Stimulated activated CD8-positive, alpha-beta memory T cell treated with anti-CD3 and anti-CD28 coated beads, Interleukin-7, amount 100 ng/mL, for 48 hours (primary cell): ENCODE measurements at places on chromosomes 4 and X.
A peak's percentile ranks its signal among the peaks of the same experiment; 100 is the strongest.

- no peak for DNase-seq
Observed at GRCh38 chr4:138021139-138021830, 220.9 kb downstream of the SLC7A11 start.

DNA sequence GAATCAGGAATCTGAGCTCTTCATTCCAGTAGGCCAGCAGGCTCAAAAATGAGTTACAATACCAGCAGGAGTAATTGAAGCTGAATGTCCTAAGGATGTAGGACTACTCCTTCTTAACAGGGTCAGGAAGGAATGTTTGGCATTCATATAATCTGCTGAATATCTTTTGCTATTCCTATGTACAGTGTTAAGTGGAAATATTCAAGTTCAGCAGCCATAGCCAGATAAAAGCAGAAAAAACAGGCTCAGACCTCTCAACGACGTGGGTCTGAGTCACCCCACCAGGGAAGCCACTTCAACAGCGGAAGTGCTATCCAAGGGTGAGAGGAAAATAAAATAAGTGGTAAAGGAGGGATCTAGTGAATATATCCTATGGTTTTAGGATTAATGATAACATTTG lies 577.0 kb downstream of the SPOCK3 start:
- DNase-seq = no peak

DNA sequence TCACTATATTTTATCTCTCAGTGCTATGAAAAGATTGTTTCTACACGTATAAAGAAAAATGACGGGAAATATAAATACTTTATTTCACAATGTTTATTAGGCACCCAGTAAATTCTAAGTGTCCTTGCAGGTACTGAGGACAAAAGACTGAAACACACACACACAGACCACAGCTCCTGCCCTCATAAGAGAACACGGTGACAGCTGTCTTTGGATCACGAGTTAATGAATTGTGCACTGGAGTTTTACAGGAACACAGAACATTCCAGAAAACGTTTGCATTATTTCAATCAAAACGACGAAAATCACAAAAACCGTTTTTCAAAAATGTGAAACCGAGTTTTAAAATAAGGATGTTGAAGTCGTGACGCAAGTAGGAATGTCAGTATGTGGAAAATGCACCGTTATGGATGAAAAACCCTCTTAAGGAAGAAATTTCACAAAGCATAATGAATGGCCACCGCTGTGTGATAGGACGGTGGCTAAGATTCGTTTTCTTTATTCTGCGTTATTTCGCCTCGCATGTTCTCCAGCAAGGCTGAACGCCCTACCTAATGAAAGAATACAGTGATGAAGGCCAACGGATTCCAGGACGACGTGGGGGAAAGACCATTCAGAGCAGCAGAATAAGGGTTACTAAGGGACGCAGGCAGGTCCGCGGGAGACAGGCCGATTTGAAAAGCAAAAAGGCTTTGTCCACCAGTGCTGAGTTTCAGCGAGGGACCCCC lies 24.2 kb downstream of the FAM156A start:
- no peak for DNase-seq

DNA sequence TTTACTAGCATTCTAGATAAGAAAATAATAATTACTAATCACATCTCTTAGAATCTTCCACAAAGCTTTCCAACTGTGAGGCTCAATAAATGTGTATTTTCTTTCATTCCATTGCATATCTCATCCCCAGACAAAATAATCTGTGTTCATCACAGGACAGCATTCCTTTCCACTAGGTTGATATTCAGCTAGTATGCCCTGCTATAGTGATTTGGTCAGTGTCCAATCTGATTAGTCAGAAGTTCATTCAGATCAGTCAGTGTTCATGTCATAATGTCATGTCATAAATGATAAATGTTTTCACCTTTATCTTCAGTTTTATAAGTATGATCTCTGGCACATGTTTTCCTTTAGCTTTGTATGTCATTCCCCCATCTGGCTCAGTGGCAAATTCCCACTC lies 611.4 kb downstream of the KCTD8 start:
- DNase-seq = no peak

GRCh38 chr4:38620527-38621027 lies 43.4 kb upstream of the KLF3 start:
- DNase-seq = no peak

DNA sequence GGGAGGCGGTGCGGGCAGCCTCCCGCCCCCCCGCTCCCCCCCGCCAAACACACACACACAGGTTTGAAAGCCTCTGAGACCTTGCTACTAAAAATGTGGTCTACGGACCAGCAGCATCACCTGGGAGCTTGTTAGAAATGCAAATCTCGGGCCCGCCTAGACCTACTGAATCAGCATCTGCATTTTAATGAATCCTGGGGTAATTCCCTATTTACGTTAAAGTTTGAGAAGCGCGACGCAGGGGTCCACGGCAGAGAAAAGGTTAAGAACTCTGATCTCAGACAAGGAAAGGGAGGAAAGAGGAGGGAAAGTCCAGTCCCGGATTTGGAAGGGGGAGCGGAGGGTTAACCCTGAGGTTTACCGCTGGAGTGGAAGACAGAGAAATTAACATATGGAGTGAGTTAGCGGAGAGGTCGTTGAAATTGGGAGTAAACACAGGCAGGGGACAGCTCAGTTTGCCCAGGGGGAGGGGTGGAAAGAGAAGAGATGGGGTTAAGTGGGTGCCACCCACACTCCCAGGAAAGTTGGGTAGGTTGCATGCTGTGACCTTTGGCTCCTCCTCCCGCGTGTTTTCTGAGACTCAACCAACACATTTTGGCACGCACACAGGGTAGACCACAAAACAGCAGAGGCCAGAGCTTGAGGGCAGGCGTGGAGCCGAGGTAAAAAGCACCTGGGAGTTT lies 483.6 kb downstream of the BCOR start:
- peak; percentile 44 for DNase-seq

- no peak for DNase-seq
Observed at GRCh38 chrX:24333371-24333770, 19.5 kb upstream of the SUPT20HL2 start.

- DNase-seq = no peak
Observed at GRCh38 chrX:49901048-49901447, 21.3 kb upstream of the CLCN5 start.

DNA sequence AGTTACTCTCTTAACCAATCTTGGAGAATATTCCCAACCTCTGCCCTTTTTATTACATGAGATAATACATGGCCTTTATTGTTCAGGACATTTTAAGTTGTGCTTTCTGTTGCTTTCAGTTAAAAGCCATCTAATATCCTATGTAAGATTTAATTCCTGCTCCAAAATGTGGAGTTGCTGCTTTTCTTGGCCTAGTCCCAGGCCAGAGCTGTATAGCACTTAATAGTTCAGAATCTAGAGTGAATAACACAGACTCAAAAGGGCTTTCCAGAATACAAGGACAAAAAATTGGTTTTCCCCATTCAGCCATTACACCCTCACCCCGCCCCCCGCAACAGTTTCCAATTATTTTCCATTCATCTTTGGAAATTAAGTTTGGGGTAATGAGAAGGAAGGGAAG lies 144.3 kb upstream of the SMAD1 start:
- DNase-seq = no peak

DNA sequence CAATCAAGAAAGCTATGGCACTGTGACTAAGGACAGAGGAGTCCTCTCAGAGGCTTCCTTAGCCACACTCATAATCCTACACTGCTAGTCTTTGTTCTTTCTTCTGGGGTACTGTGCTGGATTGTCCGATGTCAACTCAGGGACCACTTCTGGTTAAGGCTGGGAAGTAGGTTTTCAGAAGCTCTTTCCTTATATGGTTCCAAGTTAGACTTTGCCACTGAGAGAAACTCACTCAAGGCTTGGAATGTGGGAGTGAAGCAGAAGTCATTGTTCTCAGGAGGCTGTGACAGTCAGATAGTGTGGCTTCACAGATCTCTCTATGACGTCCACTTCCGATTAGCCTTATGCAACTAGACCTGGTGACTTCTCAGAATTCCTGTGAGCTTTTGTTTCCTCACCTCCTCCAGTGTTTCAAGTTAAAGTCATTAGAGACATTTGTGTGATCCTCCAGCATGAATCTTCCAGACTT lies 317.3 kb upstream of the F9 start:
- no peak for DNase-seq

GRCh38 chr4:61853041-61853440 lies 652.9 kb downstream of the ADGRL3 start:
- no peak for DNase-seq

GRCh38 chrX:2697306-2697705 lies 6.2 kb downstream of the CD99 start:
- DNase-seq = no peak

GRCh38 chr4:185654965-185655554 lies 119.8 kb upstream of the PDLIM3 start:
- no peak for DNase-seq

DNA sequence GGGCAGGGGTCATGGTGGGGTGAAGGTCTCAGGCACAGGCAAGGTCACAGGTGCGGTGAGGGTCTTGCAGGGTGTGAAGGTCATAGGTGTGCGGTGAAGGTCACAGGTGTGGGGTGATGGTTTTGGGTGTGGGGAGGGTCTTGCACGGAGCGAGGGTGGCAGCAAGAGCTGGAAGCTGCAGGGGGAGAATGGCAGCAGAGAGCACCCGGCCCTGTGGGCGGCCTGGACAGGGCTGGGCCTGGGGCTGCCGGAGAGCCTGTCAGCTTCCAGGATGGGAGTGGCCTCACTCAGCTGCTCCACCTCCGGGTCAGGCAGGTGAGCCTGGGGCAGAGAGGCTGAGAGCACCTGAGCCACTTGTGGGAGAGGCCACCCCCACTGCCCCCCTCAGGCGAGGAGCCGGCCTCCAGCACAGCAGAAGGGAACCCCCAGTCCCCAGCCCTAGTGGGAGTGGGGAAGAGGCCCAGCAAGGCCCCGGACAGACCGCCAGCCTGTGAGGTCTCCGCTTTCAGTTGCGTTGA lies 1.5 kb downstream of the MSANTD1 start:
- DNase-seq = no peak

DNA sequence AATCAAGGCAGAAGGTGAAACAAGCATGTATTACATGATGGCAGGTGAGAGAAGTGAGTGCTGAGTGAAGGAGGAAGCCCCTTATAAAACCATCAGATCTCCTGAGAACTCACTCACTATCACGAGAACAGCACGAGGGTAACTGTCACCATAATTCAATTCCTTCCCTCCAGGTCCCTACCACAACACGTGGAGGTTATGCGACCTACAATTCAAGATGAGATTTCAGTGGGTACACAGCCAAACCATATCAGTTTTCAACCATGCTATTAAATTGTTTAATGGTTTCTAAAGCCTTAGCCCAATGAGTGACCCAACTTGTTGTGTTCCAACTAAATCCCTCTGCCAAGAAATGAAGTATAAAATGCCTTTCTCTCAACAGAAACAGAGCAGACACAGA lies 519.8 kb downstream of the GBA3 start:
- no peak for DNase-seq

GRCh38 chrX:9273744-9274143 lies 191.1 kb upstream of the TBL1X start:
- no peak for DNase-seq
